ENCODE measurements at places on chromosomes 6 and 20.

- no peak for DNase-seq
These were observed 32.3 kb upstream of the CITED2 start for GRCh38 chr6:139406577-139407343.

GRCh38 chr6:10305790-10306415 is 109.0 kb downstream of the TFAP2A start:
- no peak for DNase-seq

DNA sequence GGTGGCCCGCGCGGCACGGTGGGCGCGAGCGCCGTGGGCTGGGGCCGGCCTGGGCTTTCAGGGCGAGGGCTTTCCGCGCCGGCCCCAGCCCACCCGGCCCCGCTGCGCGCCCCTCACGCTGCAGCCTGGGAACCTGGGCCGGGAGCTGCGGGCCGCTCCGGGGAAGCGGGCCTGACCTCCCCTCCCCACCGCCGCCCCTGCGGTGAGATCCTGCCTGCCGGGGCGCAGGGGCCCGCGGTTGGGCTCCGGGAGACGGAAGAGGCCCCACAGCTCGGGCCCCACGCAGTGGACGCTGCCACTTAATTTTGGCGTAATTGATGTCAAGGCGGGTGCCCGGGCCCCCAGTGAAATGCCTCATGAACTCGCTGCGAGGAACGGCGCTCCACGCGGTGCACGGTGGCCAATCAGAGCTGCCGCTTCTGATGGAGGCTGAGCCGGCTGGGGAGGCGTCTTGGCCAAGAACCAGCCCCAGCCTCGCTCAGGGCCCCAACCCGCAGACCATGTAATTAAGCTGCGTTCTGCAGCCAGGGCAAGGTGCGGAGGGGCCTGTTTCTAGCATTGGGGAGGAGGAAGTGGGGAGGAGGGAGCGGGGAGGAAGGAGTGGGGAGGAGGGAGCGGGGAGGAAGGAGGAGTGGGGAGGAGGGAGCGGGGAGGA is 96.1 kb upstream of the BHLHE23 start:
- DNase-seq = peak; percentile 23

- DNase-seq = no peak
These were observed 13.9 kb downstream of the PMEPA1 start for GRCh38 chr20:57695940-57696339.

GRCh38 chr20:59159091-59159490 is 4.5 kb upstream of the ZNF831 start:
- no peak for DNase-seq

GRCh38 chr20:62765432-62766070 is 30.7 kb upstream of the MRGBP start:
- DNase-seq = no peak

- no peak for DNase-seq
These were observed 57.6 kb upstream of the HMGCLL1 start for GRCh38 chr6:55636406-55637102.

- DNase-seq = no peak
These were observed 199.2 kb upstream of the PMEPA1 start for GRCh38 chr20:57908704-57909630.

DNA sequence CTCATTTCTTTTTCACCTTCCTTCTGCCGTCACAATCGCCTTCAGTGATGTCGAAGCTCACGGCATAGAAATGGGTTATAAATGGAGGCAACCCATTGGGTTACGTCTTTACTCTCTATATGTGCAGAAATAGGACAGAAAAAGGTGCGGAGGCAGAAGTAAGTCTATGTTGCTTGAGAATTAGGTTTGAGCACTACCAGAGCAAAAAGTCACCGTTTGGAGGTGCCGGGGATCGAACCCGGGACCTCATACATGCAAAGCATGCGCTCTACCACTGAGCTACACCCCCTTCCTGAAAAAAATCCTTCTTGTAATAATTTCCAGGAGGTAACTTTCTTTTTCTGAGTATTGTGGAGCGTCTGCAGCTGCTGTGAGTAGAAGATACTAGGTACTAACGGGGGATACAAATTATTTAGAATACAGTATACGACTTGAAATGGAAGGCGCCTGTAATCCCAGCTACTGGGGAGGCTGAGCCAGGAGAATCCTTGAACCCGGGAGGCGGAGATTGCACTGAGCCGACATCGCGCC is 134.2 kb downstream of the TRIM27 start:
- no peak for DNase-seq

DNA sequence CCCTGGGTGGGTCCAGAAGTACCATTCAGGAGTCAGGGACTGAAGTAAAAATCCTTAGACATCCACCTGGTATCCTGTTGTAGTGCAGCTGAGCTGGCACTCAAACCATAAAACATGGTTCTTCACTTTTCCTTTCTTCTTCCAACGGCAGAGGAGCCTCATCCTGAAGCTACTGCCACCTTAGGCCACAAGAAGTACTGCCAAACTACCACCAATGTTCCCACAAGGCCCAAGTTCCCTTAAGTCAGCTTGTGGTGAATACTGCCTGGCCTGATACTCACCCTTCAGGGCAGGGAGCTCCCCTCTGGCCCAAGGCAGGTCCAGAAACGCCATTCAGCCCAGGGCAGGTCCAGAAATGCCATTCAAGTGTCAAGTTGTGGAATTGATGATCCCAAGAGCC is 1053.4 kb upstream of the CITED2 start:
- DNase-seq = no peak

GRCh38 chr6:116388924-116389323 is 18.2 kb downstream of the DSE start:
- no peak for DNase-seq

GRCh38 chr6:90545448-90545847 is 41.4 kb downstream of the MAP3K7 start:
- DNase-seq = no peak

DNA sequence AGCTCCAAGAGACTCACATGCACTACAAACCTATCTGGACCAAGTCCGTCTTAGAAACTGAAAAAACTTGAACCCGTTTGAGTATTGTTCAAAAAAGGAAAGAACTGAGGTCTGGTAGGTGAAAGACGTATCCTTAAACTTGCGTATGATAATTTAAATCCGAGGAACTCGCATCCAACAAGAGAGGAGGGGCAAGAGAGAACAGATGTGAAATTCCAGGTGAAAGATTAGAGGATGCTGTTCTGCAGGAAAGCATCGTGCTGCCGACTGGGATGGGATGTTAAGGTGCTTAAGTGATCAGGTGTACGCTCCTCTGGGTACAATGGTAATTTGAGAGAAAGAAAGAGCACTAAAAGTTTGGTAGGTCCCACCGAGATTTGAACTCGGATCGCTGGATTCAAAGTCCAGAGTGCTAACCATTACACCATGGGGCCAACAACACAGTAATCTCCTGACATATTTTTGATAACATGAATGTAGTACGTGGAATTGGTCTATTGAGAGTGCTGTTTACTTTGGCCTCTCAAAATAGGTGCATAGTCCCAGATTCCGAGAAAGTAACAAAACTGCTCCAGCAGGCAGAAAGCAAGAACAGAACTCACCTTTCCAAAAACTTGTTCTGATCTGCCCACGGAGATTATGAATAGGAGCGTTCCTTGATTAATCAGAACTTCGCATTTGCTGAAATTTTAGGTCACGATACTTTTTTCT is 53.5 kb upstream of the BTN3A2 start:
- no peak for DNase-seq

GRCh38 chr20:32208499-32209154 is 947 bp downstream of the POFUT1 start:
- DNase-seq = no peak

- no peak for DNase-seq
These were observed 12.9 kb upstream of the BEND3 start for GRCh38 chr6:107128175-107128574.

DNA sequence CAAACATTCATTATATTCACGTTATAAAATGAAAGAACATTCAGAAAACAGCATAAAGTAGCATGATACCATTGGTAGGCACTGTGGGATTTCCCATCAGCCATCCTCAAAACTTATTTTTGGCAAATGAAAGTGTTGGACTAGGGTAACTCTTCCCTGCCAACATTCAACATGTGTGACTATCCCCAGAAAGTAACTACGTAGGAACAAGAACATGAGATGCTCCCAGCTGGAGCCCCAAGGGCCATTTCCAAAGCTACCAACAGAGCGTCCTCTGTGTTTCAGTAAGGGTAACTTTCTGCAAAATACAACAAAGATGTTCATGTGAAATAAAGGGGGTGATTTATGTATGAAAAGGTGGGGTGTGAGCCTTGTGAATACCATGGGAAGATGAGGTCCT is 28.4 kb upstream of the PTPN1 start:
- no peak for DNase-seq

GRCh38 chr6:32070814-32071543 is 32.8 kb downstream of the CYP21A2 start:
- no peak for DNase-seq

- DNase-seq = no peak
These were observed 48.6 kb downstream of the HLA-A start for GRCh38 chr6:29990931-29991330.
